ENCODE measurements at places on chromosomes 1 and 21. TPM values are rescaled to one million over a fixed set of nuclear protein-coding genes. Genes with fewer than 3 reads are reported as not detected.

PIGR gene
- total RNA-seq: 123 TPM

ALPL gene
- 98.0 TPM for total RNA-seq

FMO3 gene
- total RNA-seq: 19.3 TPM

MYBPH gene
- not detected for total RNA-seq

SYT2 gene
- under 0.01 TPM for total RNA-seq

CYB561D1 gene
- total RNA-seq: 8.2 TPM

SMCP gene
- total RNA-seq: not detected

GPR37L1 gene
- total RNA-seq: not detected

TRAF3IP3 gene
- 3.6 TPM for total RNA-seq

TRIM58 gene
- total RNA-seq: 0.32 TPM

SEC16B gene
- total RNA-seq: 3.8 TPM

WLS gene
- 62.8 TPM for total RNA-seq

ARTN gene
- not detected for total RNA-seq

SCP2 gene
- total RNA-seq: 139 TPM
